NCI-H510A (cell line): ENCODE measurements at places on chromosomes 5 and 9.

- DNase-seq: no peak
Measured at GRCh38 chr9:94198414-94198813, 60.7 kb upstream of the ZNF169 start.

GRCh38 chr5:139150367-139150999 lies 47.7 kb downstream of the SIL1 start:
- DNase-seq: no peak

GRCh38 chr5:9544056-9544455 lies 1.8 kb downstream of the SEMA5A start:
- no peak for DNase-seq

- peak; percentile 40 for DNase-seq
Measured at GRCh38 chr9:3827175-3827574, 301.4 kb upstream of the RFX3 start.

DNA sequence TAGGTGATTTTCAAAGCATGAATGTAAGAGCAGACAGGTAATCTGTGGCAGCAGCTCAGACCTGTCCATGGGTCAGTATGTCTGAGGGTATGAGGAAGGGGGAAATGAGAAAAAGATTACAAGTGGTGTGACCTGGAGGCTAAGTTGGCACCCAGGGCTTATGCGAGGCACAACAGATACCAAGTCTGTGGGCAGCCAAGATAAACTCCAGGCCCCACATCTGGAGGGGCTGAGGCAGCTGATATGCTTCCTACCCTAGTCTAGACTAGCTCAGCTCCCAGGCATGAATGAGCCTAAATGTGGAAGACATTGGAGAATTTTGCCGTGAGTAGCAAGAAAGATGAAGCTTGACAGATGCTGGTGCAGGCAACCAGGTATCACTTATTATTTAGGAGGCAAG lies 151.7 kb downstream of the PIK3R1 start:
- no peak for DNase-seq

GRCh38 chr9:108748776-108749175 lies 107.0 kb downstream of the ACTL7B start:
- DNase-seq: no peak

GRCh38 chr9:4442806-4443205 lies 47.5 kb upstream of the SLC1A1 start:
- DNase-seq: no peak

DNA sequence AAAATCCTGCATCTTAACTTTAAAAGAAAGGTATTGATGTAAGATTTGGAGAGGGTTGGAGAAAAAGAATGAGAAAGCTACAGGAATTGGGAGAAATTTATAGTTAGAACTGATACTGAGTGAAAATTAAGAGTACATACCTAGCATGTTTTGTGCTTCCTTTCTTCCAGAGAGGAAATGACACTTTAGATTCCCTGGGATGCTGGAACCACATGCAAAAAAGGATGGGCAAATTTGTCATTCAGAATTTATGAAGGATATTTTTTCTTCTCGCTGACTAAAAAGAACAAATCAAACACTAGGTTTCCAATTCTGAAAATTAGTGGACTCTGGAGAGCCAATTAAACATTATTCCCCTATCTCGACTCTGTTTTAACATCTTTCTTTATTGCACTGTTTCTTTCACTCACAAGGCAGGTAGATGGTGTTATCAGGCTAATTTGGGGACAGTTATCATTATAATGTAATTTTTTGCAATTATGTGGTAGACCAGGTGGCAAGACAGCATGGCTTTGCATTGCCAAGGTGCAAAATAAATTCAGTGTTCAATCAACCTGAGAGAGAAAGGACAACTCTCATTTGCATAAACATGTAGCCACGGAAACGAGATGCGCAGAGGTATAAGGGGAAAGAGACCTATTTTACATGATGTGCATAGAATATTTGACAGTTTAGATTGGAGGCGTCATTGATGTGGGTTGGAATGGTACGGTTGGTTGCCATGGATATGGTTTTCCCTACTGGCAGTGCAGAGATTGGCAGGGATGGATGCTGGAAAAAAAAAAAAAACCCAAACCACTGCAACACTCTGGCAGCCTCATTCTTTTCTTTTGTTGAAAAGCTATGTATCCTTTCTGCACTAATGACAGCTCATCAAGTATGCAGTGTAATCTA lies 320.4 kb upstream of the CCNH start:
- DNase-seq: no peak

GRCh38 chr5:152477536-152477935 lies 72.5 kb upstream of the NMUR2 start:
- no peak for DNase-seq

- DNase-seq: no peak
Measured at GRCh38 chr5:142901476-142902185, 131.5 kb downstream of the ARHGAP26 start.

GRCh38 chr5:150224483-150225027 lies 34.7 kb downstream of the SLC6A7 start:
- DNase-seq: no peak

GRCh38 chr5:107099506-107099905 lies 571.2 kb downstream of the EFNA5 start:
- no peak for DNase-seq

DNA sequence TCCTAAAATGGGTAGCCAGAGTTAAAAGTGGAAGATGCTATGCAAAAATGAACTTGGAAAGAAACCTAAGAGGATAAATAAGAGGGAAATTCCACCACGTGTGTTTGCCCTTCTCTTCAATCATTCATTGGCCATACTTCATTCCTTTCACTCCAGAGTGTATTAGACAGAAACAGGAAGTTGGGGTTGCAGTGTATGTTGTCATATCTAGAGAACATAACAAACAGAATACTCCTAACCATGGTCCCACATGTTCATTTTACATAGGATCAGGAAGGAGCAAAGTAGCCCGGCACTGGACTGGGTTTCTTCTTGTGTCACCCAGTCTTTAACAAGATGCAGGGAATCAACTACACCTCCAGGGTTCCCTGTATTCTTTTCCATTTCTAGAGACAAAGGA lies 7.6 kb upstream of the GPBP1 start:
- DNase-seq: no peak

GRCh38 chr9:35287987-35288632 lies 126.3 kb downstream of the UNC13B start:
- no peak for DNase-seq

DNA sequence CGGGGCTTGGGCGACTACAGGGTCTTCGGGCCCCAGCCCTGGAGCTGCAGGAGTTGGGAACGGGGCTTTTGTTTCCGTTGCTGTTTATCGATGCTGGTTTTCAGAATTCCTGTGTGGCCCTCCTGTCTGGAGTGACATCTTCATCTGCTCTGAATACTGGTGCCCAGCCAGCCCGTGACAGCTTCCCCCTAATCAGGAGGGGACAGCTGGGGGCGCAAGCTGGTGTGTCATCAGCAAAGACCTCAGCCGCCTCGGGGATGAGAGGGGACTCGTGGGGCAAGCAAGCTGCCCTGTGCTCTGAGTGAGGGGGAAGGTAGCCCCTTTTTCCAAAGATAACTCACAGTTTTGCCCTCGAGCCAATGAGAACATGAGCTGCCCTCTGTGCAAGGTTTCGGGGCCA lies 110.7 kb downstream of the RXRA start:
- DNase-seq: no peak

GRCh38 chr5:59789894-59790293 lies 103.6 kb downstream of the PDE4D start:
- no peak for DNase-seq

DNA sequence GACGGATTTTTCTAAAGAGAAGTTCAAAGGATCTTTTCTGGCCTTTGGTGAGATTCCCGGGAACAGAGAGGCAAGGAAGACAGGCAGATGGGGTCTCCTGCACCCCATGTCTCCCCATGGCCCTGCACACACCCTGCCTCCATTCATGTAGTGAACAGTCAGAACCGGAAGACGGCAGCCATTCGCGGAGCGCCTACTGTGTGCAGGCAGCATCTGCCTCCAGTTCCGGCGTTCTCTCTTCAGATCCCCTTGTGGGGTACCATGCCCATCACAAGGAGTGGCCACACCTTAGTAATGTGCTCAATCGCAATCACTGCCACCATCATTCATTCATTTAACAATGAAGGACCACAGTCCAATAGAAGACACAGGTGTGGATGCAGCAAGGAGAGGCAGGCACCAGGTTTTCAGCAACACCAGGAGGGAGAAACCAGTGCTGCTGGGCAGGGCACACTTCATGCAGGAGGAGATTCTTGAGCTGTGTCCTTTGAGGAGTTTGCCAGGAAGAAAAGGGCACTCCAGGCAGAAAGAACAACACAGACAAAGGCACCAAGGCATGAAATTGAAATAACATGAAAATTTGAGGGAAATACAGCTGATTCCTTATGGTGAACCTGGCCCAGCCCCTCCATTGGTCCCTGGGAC lies 171.5 kb upstream of the PHYKPL start:
- no peak for DNase-seq

- no peak for DNase-seq
Measured at GRCh38 chr5:83562791-83563557, 91.4 kb downstream of the VCAN start.

DNA sequence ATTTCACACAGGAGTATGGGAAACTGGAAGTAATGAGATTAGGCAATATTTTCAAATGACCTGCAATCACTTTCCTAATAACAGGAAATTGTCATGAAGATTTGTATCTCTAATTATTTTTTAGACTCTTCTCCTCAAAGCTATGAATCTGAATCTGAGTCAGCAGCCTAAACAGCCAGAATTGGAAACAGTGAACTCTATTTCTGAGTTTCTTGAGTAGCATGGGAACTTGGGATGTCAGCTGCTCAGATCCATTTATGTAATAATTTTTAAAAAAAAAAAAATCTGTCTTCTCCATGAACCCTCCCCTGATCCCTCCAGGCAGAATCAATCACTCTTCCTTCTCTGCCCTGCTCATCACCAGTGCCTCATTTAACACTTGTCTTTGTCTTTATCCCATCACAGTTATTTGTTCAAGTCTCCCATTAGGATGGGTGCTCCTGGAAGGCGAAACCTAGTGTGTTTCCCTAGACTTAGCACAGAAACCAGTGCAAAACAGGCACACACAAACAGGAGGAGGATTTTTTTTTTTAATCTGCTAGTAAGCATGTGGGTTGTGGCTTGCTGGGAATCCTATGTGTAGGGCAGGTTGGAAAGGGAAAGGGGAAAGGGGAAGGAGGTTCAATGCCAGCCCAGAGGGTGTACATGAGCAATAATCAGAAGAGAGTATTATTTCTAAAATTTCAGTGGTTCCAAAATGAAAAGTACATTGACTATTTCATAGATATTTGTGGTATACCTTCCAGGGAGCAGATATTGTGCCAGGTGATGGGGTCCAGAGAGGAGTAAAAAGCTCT lies 186.8 kb downstream of the TTLL11 start:
- DNase-seq: no peak

- DNase-seq: no peak
Measured at GRCh38 chr9:75146229-75146628, 57.9 kb downstream of the OSTF1 start.

DNA sequence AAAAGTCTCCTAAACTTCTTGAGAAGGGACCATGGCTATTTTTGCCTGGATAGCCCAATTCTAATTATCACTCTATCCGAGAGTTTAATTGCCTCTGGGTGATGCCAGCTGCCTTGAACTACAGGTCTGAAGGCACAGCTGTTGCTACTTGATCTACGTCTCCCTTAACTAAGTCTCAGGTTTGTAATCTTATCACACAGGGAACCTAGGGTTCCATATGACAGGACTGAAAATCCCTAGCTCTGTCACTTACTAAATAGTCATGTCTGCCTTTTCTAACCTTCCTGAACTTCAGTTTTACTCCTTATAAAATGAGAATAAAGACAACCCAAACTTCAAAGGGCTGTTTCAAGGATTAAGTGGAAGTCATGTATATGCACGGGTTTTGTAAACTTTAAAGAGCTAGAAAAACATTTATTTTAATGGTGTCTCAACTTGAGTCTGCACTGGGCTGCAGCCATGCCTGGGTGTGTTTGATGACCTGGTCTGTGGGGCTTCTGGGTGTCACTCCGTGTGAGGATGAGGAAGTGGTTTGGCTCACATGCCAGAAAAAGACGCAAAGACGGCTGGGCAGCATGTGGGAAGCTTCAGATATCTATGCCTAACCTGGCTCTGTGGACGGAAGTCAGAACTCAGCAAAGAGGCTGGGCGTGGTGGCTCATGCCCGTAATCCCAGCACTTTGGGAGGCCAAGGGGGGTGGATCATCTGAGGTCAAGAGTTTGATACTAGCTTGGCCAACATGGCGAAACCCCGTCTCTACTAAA lies 129.3 kb upstream of the SLC44A1 start:
- DNase-seq: no peak

DNA sequence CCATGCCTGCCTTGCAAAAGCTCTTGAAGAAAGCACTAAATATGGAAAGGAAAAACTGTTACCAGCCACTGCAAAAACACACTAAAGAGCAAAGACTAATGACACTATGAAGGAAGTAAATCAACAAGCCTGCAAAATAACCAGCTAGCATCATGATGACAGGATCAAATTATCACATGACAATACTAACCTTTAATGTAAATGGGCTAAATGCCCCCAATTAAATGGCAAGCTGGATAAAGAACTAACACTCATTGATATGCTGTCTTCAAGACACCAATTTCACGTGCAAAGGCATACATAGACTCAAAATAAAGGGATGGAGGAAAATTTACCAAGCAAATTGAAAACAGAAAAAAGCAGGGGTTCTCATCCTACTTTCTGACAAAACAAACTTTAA lies 231.8 kb upstream of the RGMB start:
- no peak for DNase-seq

- DNase-seq: no peak
Measured at GRCh38 chr5:110341836-110342235, 384.6 kb downstream of the TMEM232 start.

DNA sequence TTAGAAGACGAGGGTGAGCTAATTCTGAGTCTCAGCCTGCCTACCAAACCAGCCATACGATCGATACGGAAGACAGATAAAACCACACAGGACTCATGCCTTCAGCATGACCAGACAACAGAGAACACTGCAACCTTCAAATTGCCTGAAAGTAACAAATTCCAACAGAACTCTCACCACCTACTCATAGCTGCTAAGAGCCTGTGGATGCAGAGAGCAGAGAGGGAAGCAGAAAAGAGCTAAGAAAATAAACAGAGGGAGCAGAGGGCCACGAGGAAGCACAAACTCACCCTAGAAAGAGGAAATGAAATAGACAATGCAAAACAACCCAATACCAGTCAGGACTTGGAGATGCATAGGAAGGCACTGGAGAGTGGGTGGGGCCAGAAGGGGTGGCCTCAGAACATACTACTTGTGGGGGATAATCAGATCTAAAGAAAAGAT lies 86.7 kb upstream of the TAS2R1 start:
- DNase-seq: no peak
